Stimulated activated CD4-positive, alpha-beta T cell treated with anti-CD3 and anti-CD28 coated beads, Interleukin-2, amount 100 ng/mL, for 48 hours (primary cell): ENCODE measurements at places on chromosomes 11 and 22.

- no peak for DNase-seq
These were observed 36.2 kb upstream of the TTC36 start for GRCh38 chr11:118491041-118491440.

DNA sequence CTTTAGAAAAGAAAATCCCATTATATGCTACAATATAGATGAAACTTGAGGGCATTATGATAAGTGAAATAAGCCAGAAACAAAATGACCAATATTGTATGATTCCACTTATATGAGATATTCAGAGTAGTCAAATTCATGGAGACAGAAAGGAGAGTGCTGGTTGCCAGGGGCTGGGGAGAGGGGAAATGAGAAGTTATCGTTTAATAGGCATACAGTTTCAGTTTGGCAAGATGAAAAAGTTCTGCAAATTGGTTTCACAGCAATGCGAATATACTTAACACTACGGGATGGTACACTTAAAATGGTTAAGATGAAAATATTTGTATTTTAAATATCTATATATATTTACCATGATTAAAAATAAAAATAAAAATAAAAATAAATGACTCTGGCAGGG lies 31.1 kb upstream of the RDX start:
- DNase-seq = no peak

GRCh38 chr11:88301488-88302140 lies 35.9 kb downstream of the CTSC start:
- DNase-seq = no peak

DNA sequence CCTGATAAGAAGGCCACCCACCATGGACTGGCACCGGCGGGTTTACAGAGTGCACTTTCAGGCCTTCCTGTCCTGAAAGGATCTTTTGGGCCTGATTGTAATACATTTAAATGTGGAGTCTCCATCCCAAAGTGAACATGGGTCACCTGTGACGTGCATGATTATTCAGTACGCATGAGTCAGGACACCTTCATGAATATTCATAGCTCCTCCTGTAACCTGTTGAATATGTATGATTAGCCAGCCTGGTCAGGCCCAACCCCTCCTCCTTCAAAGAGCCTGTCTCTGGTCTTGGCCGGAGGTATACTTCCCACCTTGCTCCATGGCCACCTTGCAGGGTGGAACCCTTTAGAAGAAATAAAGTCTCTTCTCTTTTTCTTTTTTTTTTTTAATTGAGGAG lies 75.9 kb upstream of the NUP50 start:
- no peak for DNase-seq

DNA sequence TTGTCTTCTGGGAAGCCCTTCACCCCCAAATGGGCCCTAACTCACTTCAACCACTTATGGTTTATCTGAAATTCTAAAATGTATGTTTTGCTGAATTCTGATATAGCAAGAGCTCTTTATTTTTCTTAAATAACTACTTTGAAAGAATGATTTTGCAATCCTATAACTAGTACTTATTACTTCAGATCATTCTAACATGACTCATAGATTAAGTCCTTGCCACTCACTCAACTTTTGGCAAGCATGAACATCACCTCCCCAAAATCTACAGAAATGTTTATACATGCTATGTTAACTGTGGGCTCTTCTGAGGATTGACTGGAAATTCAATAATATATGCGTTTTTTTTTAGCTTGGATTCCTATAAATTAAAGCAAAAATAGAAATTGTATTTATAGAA lies 367.4 kb upstream of the FAT3 start:
- no peak for DNase-seq

GRCh38 chr22:42769574-42770447 lies 49.1 kb upstream of the A4GALT start:
- DNase-seq = no peak

- DNase-seq = no peak
These were observed 321.3 kb downstream of the TTC28 start for GRCh38 chr22:28358312-28358711.

DNA sequence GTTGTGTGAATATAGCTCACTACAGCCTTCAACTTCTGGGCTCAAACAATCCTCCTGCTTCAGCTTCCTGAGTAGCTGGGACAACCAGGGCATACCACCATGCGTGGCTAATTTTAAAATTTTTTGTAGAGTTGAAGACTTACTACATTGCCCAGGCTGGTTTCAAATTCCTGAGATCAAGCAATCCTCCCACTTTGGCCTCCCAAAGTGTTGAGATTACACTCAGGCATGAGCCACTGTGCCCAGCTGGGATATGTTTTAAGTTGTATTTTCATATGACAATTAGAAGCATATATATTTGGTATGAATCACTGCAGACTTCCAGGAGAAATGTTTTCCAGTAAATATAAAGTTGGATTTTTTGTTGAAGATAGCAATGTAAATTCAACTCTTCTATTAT lies 15.4 kb downstream of the DDX10 start:
- no peak for DNase-seq

GRCh38 chr11:860234-861104 lies 17.8 kb downstream of the TSPAN4 start:
- DNase-seq = no peak

DNA sequence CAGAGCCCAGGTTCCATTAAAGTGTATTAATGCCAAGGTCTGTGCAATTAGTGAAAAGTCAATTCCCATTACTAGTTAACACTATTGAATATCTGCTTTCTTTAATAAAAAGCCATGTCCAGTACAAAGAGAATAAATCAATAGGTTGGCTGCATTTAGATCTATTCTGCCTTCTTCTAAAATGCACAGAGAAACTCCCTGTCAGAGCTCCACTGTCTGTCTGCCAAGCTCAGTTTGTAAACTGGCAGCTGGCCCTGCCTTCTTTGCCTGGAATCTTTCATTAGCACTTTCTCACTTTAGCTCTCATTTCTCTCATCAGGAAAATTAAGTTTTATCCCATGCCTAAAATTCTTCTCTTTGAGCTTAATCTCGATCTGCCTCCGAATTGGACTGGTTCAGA lies 35.6 kb downstream of the ARL14EP start:
- no peak for DNase-seq

DNA sequence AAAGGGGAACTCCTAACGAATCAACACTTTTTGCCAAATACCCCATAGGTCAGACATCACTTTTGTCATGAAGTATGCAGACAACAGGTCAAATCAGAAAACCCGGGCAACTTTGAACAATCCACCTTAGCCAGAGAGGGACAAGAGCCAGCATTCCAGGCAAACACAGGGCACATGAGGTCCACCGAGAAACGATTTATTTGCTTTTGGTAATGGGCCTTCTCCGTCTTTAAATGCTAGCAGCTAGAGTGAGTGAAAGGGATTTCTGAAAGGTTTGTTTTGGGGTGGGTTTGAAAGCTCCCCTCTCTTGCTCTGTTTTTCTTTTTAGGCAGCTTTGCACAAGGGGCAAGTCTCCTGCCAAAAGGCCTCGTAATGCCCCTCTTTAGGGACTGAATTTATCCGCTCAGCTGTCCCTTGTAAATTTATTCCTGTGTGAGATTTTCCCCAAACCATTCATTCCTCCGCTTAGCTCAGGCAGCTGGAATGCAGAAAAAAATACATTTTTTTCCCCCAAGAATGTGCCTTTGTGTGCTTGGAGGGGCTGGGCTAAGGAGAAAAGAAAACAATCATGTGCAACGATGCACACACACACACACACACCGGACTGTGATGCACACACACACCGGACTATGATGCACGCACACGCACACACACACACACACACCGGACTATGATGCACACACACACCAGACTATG lies 196.9 kb downstream of the SNX19 start:
- no peak for DNase-seq

DNA sequence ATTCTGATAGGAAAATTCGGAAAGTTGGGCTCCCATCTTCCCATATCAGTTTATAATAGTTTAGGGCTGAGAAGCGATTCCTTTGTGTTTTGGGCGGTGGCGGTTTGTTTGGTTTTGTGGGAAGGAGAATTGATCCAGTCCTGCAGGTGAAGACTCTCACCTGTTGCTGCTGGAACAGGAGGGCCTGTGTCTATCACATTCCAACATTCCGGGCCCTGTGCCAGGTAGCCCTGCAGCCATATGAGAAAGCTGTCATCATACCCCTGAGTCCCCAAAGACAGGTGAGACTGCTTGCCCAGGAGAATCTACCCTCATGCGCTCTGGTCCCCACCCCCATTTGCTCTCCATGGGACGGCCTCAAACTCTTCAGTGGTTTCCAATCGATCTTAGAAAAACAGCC lies 62.1 kb downstream of the TRAF6 start:
- DNase-seq = no peak

- no peak for DNase-seq
These were observed 1.9 kb downstream of the SEPTIN5 start for GRCh38 chr22:19716041-19716828.

GRCh38 chr11:61082931-61083531 lies 19.3 kb upstream of the CD5 start:
- no peak for DNase-seq

DNA sequence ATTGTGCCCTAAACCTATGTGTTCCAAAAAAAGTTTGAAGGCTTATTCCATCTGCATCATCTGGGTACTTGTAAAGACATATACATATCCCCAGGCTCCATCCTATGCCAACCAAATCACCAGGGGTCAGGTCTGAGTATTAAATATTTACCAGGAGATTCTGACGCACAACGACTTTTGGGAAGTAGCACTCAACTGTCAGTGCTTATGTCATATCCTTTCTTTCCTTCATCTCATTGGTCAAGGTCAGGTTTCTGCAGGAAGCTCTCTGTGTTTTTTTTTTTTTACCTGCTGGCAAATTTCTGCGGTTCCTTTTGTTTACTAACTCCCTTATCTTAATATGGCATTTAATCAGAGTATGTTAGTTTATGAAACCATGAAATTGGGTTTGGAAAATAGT lies 22.5 kb upstream of the CYP2R1 start:
- no peak for DNase-seq

- DNase-seq = no peak
These were observed 618 bp upstream of the CCDC81 start for GRCh38 chr11:86374069-86374468.

- no peak for DNase-seq
These were observed 102.3 kb downstream of the NELL1 start for GRCh38 chr11:20771681-20772080.

DNA sequence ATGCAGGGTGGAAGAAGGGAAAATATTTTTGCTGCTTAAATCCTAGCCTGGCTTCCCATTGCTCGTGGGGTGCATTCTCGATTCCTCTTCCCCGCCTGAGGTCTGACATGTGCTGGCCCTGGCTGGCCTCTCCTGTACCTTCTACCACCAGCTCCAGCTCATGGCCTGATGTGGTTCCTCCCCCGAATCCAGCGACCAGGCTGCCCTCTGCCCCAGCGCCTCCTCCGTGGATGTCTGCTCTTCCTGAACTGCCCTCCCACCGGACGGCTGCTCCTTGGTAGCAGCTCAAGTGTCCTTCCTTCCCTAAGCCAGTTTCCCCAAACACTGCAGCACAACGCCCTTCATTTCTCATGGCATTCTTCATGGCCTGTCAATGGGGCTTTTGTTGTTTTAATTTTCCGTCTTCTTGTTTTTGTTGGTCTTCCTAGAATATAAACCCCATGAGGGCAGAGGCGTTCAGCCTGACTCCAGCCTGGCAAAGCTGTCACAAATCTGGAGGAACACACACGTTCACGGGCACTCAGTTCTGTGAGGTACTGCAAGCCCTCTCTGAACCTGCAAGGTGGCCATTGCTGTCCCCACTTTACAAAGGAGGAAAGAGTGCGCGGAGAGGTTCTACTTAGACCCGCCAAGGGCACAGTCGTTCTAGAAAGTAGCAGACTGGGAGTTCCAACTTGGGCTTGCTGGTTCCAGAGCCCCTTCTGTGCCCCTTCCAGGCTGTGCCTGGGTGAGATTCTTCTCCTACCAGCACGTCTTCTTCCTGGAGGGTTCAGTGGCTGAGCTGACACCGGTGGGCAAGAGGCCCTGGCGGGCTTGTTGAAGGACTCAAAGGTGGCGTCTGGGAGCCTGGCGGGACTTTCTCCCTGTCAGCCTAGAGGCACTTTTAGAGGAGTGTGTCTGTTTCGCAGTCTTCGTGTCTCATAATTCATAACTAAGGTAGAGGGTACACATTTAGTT lies 953 bp upstream of the LRP5 start:
- no peak for DNase-seq
